GM04504 (cell line): ENCODE measurements at places on chromosomes 5 and 9.

DNA sequence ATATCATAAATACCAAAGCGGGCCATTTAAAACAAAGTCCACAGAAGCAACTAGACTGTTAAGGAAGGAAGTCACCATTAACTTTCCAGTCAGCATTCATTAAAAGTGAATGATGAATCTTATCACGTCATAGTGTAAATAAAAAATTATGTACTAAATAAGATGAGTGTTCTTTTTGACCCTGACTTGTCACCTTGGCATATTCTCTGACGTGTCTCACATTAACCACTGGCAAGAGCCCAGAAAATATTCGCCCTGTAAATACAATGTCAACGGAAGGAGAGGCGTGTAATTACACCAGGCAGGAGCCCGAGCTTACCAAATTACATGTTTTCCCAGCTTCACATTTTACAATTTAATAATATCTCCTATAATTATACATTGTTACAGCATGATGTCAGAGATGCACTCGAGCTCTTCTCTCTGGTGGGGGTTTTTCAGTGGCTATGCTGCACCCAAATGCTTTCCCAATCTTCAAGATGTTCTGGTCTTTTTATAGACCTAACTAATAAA, 29.3 kb upstream of the UBE2QL1 start:
- peak; percentile 20 for DNase-seq

- no peak for DNase-seq
These were observed 17.2 kb downstream of the HNRNPH1 start for GRCh38 chr5:179606071-179606909.

DNA sequence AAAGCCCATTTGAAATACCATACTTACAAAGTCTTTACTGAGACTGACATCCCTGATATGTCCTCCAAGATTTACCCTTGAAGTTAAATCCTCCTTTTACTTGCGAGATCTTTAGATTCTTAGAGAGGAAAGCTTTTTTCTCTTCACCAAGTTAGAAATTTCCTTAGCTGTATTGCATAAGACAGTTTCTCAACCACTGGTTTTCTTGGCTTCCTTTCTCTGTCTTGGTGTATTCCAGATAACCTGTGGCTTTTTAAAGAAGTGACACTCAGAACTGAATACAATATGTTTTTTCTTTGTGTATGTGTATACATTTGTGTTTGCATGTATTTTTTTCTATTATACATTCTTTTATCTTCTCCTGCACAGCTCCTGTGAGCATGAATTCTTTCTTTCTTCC, 65.0 kb downstream of the SNCAIP start:
- no peak for DNase-seq

DNA sequence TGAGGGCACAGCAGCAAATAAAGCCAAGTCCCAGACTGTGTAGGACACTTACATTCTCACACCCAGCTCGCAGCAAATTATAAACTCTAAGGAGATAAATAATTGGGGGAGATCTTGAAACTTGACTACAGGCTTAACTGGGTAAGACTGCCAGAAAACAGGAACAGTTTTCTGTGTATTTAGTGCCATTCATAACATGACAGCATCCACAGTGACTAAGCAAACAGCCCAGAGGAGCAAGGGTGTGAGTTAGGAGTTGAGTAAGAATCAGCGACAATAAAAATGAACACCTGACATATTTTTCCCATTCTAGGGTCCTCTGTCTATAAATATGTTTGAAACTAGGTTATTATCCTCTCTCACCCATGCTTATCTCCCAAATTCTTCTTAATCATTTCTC, 370.9 kb upstream of the WWC1 start:
- no peak for DNase-seq
